ENCODE measurements at places on chromosomes 11 and 22.

DNA sequence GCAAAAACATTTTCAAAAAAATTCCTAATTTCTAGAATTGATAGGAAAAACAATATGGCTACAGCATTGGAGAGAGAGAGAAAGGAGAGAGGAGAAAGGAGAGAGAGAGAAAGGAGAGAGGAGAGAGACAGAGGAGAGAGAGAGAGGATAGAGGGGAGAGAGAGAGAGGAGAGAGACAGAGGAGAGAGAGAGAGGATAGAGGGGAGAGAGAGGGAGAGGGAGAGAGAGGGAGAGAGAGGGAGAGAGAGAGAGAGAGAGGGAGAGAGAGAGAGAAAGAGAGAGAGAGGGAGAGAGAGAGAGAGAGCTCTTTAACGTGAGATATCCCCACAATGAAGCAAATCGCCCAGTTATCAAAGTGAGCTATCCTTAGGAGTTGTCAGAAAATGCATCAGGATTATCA is 737 bp upstream of the TYR start:
- DNase-seq: no peak

DNA sequence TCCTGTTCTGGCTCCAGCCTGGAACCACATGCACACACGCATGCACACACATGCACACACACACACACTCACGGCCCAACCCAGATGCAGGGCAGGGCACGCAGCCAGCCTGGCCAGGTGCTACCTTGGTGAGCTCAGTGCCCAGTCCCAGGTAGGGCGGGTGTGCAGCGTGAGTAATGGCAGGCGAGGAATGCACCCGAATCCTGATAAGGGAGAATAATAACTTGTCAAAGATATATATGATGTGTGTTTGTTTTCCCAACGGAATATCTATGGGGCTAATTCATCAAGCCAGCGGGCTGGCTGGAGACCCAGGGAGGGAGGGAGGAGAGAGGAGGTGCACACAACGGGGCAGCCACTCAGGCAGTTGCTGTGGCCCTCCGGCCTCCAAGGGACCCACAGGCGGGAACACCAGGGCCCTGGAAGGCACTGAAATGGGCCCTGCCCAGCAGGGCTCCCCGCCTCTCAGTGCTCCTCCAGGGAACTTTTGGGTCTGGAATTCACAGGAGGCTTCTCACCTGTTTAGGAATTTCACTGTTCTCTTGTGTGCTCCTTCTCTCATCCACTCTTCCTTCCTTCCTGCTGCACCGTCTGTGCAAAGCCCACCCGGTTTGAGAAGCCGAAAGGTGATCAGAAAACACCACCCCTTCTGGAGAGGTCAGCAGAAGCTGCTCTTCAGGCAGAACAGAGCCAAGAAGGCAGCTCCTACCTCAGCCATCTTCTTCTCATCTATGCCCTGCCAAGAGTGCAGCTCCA is 79.0 kb downstream of the BUD13 start:
- no peak for DNase-seq

- DNase-seq: no peak
Observed at GRCh38 chr11:93288767-93289166, 41.8 kb upstream of the DEUP1 start.

GRCh38 chr11:15166204-15166603 is 51.5 kb downstream of the INSC start:
- DNase-seq: no peak

GRCh38 chr11:64724863-64725532 is 2.0 kb upstream of the NRXN2 start:
- DNase-seq: no peak

DNA sequence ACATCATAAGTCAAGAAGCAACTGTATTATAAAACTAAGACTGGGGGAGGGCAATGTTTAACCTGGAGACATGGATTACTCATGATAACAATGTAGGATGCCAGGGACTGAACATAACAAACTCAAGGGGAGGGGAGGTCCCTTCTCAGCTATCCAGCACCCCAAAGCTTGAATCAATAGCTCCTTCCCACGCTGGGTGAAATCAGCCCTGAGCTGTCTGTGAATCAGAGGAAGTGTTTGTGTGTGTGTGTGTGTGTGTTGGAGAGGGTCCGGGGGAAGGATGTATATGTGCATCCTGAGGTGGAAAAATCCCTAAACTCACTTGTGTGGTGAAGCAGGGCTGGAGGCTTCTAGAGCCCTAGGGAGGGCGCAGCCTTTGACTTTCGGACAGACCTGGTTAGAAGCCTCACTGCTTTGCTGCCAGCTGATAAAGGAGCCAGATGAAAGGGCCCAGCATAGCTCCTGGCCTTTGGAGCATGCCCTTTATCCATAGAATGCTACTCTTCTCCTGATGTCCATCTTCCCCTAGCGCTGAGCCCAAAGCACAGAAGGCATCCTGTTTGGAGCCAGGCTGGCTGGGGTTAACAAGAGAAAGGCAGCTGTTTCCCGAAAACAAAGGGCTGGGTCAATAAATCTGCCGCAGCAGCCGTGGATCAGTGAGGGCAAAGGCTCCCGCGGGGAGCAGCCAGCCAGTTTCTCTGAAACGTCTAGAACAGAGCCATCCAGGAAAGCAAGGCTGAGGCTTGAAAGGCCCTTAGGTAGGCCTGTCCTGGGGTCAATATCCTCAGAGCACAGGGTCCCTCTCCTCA is 35.8 kb downstream of the TNKS1BP1 start:
- DNase-seq: no peak

DNA sequence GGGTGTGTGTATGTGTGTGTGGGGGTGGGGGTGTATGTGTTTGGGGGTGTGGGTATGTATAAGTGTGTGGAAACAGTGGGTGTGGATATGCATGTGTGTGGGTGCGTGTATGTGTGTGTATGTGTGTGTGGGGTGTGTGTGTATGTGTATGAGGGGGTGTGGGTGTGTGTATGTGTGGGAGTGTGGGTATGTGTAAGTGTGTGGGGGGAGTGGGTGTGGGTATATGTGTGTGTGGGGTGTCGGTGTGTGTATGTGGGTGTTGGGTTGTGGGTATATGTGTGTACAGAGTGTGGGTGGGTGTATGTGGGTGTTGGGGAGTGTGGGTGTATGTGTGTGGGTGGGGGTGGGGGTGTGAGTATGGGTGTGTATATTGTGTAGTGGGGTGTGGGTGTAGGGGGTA is 206.0 kb downstream of the OPCML start:
- DNase-seq: no peak
